ENCODE measurements at places on chromosomes 13 and 19.
A peak's percentile ranks its signal among the peaks of the same experiment; 100 is the strongest.

- DNase-seq: no peak
Measured at GRCh38 chr19:23190341-23190740, 59.9 kb downstream of the ZNF724 start.

DNA sequence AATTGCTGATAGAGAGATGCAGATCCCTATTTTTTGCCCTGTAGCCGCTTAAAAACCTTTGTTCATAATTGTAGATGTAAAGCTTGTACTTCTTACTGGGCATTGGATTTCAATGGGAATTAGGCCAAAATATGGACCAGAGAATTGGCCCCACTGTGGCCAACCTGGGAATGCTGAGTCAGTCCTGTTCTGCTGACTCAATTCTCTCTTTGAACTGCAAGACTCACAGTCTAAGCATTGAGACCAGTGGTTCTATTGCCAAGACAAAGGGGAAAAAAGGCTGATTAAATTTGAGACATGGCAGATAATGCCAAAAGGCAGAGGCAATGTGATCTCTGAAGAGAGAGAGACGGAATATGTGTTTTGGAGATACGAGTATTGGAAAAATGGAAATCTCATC lies 72.5 kb upstream of the UBL3 start:
- no peak for DNase-seq

DNA sequence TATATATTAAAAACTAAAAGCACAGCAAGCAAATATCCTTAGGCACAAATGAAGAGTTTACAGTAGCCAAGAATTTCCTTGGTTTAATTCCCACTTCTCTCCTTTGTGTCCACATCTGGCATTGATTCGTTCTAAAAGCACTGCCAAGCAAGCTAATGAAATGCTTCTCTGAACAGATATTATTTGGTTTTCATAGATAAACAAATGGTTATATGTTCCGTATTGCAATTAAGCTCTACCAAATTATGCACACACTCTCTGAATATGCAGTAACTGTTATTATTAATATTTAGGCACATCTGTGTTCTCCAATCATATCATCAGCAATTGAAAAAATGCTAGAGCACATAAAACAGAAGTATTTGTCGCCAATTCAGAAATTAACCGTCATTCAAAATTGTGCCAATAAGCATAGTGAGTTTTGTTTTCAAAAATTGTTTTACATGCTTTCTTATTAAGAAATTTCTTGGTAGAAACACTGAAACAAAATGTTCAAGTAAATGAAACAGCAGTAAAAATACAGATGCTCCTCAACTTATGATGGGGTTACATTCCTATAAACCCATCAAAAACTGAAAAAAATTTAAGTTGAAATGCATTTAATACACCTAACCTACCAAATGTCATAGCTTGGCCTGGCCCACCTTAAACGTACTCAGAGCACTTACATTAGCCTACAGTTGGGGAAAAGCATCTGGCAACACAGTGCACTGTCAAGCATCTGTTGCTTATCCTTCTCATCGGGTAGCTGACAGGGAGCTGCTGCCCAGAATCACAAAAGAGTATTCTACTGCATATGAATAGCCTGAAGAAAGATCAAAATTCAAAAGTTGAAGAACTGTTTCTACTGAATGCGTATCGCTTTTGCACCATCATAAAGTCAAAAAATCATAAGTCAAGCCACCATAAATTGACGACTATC lies 2134.7 kb downstream of the PCDH9 start:
- DNase-seq: peak; percentile 23

DNA sequence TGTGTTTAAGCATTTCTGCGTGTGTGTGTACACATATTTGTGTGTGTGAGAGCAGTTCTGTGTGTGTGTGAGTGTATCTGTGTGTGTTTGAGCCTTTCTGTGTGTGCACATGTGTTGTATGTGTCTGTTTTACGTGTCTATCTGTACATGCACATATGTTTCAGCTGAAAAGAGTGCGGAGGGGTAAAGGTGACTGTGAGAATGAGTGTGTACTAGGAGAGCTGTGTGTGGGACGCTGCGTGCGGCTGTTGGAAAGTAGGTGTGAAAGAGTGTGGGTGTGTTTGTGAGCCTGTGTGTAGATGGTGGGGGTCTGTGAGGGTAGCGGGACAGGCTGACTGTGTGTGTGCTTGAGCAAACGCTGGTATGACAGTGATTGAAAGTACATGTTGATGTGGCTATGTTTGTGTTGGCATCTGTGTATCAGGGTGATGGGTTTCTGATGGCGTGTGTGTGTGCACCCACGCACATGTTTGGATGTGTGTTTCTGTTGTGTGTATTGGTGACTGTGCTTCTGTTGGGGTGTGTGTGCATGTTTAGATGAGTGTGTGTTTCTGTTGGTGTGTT lies 7.5 kb upstream of the TPM4 start:
- DNase-seq: no peak

DNA sequence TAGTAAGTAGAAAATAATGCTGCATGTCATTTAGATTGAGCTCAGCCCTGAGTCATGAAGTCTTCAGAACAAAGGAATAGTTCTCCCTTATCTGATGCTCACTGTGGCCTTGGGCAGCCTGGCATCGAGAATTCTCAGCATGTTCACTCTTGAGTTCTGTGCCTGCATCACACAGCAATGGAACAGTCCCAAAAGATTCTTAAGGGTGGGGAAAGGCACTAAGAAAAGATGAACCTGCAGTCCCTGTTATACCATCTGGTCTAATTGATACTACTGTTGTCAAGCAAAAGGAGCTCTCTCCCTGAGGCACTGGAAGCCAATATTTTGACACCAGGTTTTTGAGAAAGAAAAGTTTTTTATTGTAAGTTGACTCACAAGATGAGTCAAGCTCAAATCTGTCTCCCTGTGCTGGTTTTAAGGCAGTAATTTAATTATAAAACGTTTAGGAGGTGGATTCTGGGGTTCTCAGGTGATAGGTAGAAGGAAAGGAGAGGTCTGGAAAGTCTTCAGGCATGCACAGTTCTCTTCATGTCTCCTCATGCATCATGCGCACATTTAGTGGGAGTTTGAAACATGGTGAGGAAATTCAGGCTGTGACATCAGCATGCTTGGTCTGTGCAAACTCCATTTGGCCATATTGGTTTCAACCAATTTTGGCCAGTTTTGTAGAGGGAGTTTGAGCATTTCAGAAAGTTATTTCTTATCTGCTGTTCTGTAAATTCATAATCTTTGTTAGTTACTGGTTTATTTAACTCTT lies 38.1 kb upstream of the ZNF766 start:
- no peak for DNase-seq

- no peak for DNase-seq
Measured at GRCh38 chr13:48925001-48925400, 50.7 kb upstream of the FNDC3A start.

DNA sequence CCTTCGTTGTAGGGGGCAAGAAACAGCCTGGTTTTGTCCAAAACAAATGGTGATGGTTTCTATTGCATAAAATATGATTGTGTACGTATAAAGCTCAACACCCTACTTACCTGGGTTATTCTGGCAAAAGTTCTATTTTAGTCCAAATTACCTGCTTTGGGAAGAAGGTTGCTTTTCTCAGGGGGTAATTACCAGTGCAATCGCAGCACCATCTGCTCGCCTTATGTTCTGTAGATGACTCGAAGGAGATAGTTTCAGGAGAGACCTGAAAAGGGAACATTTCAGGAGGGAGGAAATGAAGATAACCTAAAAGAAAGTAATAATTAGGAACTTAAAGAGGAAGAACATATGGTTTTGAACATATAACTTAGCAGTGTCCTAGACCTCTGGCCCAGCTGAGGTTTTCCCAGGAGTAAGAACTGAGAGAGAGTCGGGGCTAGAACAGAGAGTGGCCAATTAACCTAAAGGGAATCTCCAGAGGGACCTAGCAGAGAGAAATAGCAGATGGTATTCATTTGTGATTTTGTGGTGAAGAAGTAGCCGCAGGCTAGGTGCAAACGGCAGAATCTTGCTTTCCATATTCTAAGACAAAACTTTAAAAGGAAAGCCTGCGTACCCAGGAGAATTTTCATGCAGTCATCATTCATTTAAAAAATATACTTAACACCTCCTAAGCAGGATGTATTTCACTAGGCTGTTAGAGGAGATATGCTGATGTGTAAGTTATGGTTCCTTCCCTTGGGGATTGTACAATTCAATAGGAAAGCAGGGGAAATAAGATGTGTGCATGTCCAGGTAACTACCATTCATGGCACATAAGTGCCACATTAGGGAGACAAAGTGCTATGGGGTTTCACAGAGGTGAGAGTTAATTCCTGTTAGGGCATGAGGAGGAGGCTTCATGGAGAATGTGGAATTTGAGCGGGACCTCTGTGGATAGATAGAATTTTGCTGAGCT lies 113.0 kb upstream of the SLC10A2 start:
- DNase-seq: peak; percentile 70

DNA sequence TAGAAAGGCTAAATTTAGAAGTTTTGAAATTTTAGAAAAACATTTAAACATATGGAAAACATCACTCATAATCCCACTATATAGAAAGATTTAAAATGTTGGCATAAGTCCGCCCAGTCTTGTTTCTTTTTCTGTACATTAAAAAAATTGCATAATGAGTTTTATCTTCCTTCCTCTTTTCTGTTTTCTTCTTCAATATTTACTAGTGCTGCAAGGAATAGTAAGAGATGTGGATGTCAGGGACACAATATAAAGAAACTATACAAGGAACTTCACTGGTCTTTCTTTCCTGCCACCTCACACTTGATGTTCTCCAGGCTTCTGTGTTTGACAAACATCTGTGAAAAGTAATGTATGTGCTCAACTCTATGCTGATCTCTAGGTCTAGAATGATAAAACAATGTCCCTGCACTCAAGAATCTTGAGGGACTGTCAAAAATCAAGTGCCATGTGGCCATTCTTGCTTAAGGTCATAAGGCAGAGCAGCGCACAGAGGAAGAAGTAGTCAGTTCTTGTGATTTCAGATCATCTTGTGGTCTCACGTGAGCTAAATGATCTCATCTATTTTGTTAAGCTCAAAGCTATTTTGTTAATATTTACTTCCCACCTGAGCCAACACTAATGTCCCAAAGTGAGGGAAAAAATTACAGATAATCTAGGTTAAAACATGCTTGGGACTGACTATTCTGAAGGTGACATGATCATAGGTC lies 186.9 kb upstream of the OBI1 start:
- no peak for DNase-seq

DNA sequence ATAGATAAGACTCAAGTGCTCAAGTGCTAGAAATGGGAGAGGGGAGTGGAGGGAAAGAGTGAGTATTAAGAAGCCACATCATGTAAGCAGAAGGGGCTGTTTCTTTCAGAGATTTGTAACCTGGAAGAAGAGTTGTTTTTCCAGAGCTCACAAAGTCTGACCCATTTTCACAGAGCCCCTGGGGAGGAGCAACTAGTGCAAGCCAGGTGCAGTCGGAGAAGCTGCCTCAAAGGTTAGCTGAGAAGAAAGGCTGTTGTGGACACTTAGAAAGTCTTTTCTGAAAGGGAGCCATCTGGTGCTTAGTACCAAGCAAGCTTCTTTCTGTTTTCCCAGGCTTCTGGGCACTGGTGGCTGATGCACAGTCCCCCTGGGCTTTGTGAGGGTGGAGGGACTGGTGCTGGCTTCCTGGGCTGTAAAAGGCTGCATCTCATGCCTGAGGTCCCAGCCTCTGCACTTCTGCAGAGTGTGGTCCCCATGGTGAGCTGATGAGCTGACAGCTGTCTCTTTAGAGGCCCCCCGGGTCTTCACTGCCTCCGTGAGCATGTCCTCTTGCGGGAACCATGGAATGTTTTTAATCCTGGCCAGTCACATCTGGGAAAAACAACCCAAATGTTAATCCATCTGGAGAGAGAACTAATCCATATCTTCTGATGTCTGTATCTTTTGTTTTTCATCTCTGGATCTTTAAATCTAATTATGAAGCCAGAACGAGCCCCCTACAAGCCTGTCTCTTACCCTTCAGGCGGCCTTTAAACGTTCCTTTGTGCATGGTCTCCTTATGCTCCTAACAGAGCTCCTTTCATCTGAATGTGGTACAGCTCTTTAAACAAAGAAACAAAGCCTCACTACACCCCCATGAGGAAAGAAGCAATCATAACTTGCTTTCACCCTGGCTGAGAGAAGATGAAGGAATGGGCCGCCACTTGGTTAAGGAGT lies 40.2 kb downstream of the OLFM4 start:
- DNase-seq: peak; percentile 68

GRCh38 chr13:91115776-91116175 lies 231.7 kb upstream of the MIR17HG start:
- no peak for DNase-seq

DNA sequence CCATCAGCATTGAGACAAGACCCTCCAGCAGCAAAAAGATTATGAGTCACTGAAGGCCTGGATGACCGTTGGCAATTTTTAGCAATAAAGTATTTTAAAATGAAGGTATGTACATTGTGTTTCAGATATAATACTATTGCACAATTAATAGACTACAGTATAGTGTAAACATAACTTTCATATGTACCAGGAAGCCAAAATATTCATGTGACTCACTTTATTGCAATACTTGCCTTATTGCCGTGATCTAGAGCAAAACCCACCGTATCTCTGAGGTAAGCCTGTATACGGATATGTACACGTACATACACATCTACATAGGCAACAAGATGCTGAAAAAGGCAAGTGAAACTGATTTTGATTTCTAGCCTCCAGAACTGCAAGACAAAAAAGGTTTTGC lies 103.3 kb downstream of the EDNRB start:
- DNase-seq: no peak

- no peak for DNase-seq
Measured at GRCh38 chr13:24985107-24985506, 110.8 kb upstream of the PABPC3 start.

GRCh38 chr13:66200555-66200954 lies 1029.6 kb downstream of the PCDH9 start:
- DNase-seq: no peak

GRCh38 chr13:27001705-27002104 lies 169.9 kb downstream of the USP12 start:
- no peak for DNase-seq
